ENCODE measurements at places on chromosomes 2 and 18.

- no peak for DNase-seq
These were observed 200.7 kb upstream of the SMAD7 start for GRCh38 chr18:49151482-49151881.

DNA sequence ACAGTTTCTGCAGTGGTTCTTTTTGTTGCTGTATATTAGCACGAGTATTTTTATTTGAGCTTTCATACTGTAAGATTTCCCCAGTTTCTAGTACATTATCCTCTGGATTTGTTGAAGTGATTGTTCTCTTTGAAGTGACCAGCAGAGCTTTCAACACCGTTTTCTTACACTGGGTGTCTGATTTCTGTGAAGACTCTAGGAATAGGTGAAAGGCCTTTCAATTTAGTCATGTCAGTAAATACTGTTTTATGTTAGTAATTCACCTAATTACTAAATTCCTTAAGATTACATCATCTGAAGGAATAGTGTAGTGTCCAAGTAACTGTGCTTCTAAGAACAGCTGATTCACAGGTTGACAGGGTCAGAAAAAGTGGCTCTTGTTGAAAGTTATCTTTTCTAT, 2.3 kb downstream of the PPM1B start:
- DNase-seq: peak; percentile 45

DNA sequence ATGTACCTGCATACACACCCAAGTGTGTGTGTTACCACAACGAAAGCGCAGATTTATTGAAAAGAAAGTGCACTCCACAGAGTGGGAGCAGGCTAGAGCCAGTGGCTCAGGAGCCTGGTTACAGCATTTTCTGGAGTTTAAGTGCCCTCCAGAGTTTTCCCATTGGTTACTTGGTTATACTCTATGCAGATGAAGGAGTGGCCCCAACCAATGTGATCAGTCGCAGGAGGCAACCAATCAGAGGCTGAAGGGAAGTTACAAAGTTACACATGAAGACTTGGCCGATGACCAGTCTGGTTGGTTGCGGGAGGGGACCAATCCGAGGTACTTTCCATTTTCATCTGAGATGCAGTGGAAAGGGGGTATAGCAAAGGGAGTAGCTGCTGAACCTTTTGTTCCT, 13.5 kb upstream of the PRLH start:
- no peak for DNase-seq

DNA sequence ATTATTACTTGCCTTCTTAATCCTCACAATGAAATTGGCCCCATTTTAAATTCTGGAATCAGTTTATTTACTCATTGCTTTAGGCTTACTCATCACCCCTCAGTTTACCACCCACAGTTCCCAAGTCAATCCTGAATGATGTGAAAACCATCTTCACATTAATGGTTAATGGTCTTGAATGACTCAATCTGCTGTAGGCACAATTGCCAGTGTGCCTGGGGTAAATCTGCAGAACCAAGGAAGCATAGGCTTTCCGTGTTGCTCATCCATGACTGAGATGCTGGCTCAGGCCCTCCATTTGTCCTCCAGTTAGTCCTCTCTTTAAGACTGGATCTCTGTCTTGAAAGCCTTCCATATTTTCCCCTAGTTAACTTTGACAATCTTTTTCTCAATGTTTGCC, 164.5 kb downstream of the PMAIP1 start:
- no peak for DNase-seq
